ENCODE measurements at places on chromosomes 1 and 21.

GRCh38 chr1:67629370-67630075 is 55.5 kb upstream of the GADD45A start:
- no peak for DNase-seq

DNA sequence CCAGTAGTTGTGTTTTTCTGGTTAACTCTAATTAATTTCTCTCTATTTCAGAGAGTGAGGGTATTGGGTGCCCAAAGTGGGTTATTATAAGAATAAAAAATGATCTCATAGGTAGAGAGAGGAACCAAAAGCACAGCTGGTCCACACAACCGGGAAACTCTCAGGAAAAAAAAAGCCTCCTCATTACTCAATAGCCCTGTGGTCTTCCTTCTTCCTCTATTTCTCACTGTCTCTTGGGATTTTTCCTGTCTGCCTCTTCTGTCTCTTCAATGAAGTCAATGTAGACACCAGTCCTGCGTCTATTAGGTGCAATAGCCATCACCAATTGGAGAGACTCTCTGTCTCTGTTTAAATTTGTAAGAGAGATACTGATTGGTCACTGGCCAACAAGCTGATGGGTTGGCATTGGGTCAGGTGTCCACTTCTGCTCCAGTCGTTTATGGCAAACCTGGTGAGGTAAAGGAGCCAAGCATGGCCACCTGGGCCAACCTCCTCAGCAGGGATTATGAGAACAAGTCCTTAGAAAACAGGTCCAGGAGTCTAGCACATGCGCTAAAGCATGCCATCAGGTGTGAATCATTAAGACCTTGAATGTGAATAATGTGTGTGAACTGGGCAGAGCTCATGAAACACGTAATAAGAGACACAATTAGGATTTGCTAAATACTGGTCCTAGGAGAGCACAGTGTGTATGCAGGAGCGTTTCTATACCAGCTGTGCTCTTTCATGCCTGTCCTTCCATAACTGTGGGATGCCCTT is 443.0 kb upstream of the RUNX1 start:
- no peak for DNase-seq

- DNase-seq: no peak
These were observed 20.5 kb downstream of the TEX38 start for GRCh38 chr1:46691997-46692790.

GRCh38 chr1:58566339-58566738 is 10.7 kb downstream of the TACSTD2 start:
- DNase-seq: no peak

GRCh38 chr1:65206836-65207235 is 58.8 kb downstream of the AK4 start:
- DNase-seq: no peak

DNA sequence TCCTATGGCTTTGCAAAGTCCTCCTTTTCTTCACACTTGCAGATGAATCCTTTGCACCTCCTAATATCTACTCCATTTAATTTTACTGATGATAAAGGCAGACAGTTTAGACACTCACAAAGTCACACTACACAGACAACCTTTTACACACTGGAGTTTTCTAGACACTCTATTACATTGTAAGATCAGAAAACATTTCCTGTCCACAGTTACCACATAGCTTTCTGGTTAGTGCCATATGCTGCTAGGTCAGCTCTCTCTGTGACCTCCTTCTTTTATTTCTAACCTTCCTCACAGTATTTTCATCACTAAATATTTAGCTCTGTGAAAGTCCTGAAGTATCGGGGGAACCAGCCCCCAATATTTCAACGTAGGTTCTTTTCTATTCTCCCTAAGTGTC is 5.1 kb downstream of the SH2D1B start:
- DNase-seq: no peak

GRCh38 chr1:175414291-175414884 is 221.8 kb upstream of the KIAA0040 start:
- no peak for DNase-seq

- no peak for DNase-seq
These were observed 4.5 kb upstream of the TUFT1 start for GRCh38 chr1:151535326-151536271.

GRCh38 chr1:79657951-79658658 is 651.6 kb upstream of the ADGRL4 start:
- no peak for DNase-seq

DNA sequence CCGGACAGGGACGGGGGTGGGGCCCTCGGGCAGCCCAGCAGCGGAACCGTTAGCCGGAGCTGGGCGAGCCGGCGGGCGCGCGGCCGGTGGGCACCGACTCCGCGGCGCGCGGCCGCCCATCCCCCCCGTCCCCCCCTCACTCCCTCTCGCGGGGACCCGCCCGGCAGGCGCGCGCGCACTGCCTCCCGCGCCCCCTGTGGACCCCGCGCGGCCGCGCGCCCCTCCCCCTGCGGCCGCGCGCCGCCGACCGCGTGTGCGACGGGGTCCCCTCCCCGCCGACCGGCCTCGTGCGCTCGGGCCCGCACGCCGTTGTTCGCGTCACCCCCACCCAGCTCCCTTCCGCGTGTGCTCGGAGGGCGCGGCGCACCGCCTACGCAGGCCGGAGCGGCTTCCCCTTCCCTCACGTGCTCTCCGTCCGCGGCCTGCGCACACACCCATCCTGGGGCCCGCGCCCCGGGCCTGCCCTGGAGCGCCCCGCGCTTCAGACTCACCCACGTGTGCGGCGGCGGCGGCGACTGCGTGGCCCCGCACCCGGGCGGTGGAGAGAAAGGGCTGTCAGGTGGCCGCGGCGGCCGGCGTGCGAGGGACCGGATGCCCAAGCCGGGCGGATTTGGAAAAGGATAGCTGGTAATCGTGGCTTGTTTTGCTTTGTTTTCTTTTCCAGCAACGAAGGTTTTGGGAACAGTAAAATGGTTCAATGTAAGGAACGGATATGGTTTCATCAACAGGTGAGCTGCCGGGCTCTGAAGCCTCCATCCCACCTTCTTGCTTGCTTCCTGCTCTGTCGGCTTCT is 717 bp downstream of the YBX1 start:
- DNase-seq: peak; percentile 63

- no peak for DNase-seq
These were observed 27.3 kb upstream of the TMEM61 start for GRCh38 chr1:54952950-54953718.

- no peak for DNase-seq
These were observed 66.4 kb upstream of the PDE9A start for GRCh38 chr21:42587036-42587435.

DNA sequence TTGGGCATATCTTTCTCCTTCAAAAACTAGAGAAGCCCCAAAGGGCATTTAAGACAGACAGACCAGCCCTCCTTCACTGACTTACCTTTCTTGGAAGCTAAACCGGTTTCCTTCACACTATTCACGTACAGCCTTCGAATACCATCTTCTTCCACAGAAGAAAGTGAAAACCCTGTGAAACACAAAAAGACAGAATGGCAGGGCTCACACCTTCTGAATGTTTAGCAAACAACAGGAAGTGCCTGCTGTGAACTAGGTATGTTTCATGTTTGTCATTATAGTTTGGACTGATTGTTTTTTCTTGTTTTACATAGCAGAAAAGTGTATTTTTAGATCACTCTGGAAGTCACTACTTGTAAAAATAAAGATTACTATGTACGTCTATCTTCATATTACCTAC is 148.6 kb upstream of the KRTAP19-8 start:
- DNase-seq: no peak

GRCh38 chr1:240094041-240094722 is 2.5 kb downstream of the FMN2 start:
- no peak for DNase-seq

DNA sequence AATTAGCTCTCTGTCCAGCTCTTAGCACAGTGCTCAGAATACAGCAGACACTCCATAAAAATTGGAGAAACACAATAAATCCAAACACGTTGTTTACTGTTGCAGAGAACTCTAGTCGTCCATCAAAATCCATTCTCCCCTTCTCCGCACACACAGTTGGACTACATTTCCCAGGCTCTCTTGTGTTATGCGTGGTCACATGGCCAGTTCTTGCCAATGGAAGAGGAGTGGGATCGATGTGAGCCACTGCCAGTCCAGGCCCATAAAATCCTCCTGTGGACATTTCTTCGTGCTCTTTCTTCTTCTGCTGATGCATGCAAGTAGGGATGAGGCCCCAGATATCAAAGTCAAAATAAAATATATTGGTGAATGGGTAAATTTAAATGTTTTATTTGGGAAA is 114.3 kb upstream of the FMN2 start:
- DNase-seq: no peak

GRCh38 chr1:202005958-202006357 is 4.4 kb upstream of the ELF3 start:
- peak; percentile 63 for DNase-seq

DNA sequence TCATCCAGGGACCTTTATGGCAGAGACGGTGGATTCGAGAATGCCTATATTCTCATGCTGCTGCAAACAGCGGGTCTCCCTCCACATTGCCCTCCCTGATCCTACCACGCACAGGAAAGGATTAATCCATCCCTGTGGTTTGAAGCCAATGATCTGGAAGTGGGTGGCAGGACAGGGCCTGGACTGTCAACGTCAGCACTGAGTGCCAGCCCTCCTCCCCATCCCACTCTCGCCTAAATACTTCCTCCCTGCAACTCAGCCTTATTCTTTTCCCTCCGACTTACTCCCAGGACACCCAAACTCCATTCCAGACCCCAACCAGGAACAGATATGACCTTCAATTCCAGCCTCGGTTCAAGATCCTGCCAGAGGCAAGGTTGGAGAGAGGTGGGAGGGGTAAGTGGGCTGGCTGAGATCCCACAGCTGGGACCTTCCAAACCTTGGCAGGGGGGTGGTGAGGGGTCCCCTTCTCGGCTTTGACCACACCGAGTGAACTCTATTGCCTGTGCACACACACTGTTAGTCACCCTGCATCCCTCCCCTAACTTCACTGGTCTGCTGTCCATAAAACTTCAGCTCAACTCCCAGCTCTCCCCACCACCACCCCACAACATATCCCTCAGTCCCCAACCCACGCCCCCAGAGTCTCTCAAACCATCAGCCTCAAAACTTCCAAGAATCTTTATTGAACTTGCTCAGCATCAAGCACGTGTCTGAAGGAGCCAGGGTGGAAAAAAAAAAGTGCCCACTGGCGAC is 2.4 kb upstream of the S100A5 start:
- no peak for DNase-seq

DNA sequence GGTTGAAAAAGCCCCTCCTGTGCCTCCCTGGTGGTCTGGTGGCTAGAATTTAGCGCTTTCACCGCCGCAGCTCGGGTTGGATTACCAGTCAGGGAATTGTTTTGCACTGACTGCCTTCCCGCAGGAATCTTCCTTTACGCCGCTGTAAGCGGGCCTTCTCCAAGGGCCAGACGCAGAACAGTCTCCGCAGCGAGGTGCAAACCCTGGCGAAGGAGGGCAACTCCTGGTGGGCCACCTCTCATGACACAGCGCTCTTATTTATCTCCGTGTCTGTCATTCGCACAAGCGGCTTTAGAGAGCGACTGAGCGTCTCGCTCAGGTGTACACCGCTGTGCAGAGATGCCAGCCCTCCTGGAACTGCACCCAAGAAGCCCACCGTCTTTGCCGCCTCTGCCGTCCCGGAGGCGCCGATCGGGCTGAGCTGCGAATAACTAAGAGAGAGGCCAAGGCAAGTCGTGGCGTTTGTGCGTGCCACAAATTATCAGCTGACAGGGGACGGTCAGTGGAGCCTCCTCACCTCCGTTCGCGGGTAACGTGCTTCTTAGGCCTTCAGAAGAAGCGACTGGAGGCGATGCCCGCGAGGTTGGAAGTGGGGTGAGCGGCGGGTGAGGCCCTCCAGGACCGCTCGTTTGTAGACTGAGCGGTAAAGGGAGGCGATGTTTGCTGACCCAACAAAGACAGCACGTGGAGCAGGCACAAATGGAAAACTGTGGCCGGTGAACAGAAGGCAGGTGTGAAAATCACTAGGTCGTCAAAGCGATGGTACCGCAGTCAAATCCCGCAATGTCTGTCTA is 93.5 kb downstream of the PRKAB2 start:
- no peak for DNase-seq

GRCh38 chr1:115732316-115732715 is 36.2 kb downstream of the CASQ2 start:
- DNase-seq: no peak

DNA sequence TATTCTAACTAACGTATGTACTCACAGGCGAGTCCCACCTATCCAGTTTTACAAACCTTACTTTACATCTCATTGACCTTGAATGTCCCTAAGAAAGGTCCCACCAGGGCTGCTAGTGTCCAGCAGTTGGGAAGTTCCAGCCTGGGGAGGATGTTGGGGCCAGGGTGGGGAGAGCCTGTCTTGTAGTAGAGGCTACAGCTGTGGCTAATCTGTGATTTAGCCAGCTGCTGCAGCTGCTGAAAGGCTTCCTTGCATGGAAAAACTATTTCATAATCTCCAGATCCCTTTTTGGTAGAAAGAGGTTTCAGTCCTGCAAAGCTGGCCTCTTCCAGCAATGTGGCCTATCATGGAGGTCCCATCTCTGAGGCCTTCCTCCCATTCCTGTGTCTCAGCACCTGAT is 23.1 kb downstream of the TNN start:
- no peak for DNase-seq

DNA sequence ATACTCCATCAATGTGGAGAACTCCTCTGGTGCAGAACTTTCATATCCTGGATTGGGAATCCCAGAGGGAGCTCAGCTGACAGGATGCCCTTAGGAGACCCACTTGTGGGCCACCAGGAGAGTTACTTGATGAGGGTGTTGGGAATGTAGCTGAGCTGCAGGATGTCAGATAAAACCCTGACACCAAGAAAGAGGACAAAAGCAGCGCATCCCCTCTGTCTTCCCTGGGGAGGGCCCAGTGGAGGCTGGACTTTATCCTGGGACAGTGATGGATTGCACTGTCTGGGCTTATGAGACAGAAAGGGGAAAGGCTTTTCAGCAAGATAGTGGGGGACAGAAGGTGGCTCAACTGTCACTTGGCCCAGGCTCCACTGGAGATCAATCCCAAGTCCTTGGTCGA is 88.1 kb upstream of the BCAR3 start:
- no peak for DNase-seq

- no peak for DNase-seq
These were observed 3.1 kb upstream of the GBP6 start for GRCh38 chr1:89360716-89361115.

DNA sequence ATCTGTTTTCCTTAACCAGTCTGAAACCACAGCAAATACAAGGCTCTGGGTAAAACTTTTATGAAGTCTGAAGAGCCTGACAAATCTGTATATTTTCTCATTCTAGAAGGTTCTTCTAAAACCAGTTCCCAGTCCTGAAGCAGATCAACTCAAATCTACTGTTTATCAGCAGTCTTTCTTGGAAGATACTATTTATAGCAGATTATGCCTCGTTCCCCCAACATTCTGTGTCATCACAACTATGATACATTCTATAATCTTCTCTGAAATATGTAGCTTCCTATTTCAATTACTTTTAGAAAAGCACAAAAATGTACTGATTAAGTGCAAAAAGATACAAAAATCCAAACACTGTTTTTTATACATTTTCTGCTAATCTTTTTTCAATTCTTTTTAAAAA is 67.5 kb downstream of the NIBAN1 start:
- DNase-seq: peak; percentile 35
